ENCODE measurements at places on chromosomes 6 and 20. TPM values are rescaled to one million over a fixed set of nuclear protein-coding genes. Genes with fewer than 3 reads are reported as not detected.

The CLPSL2 gene
- not detected for total RNA-seq

The CFAP206 gene
- total RNA-seq: not detected

The OR2H2 gene
- total RNA-seq: not detected

The ADGRB3 gene
- total RNA-seq: under 0.01 TPM

The PGC gene
- not detected for total RNA-seq

The TGM3 gene
- not detected for total RNA-seq

The ALDH5A1 gene
- 0.68 TPM for total RNA-seq

The PGBD1 gene
- total RNA-seq: 15.7 TPM

Measured in RPMI7951 (cell line).